ENCODE measurements at places on chromosomes 6 and 20. TPM values are rescaled to one million over a fixed set of nuclear protein-coding genes. Genes with fewer than 3 reads are reported as not detected.

DNA sequence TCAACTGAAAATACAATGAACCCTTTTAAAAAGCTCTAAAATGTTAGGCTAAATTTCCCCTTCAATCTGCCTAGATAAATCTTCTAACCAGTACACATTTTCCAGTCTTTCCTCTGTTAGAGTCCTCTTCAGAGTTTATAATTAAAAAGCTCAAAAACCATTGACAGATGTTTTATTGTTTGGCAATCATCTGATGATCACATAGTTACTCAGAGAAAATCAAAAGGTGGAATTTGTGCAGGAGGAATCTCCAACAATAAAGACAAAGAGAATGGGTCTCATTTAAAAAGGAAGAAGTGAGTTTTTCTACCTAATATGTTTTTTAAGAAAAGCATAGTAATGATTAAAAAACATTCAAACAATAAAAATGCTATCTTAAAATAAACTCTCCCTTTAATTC lies 3.1 kb downstream of the TRAPPC3L start:
- no peak for DNase-seq

Gene HEY2
- 1.3 TPM for total RNA-seq

Gene RCAN2
- not detected for total RNA-seq

Gene HUS1B
- total RNA-seq: 1.7 TPM

GRCh38 chr6:2543321-2543720 lies 207.4 kb downstream of the MYLK4 start:
- DNase-seq: no peak

Gene SLC22A16
- not detected for total RNA-seq

DNA sequence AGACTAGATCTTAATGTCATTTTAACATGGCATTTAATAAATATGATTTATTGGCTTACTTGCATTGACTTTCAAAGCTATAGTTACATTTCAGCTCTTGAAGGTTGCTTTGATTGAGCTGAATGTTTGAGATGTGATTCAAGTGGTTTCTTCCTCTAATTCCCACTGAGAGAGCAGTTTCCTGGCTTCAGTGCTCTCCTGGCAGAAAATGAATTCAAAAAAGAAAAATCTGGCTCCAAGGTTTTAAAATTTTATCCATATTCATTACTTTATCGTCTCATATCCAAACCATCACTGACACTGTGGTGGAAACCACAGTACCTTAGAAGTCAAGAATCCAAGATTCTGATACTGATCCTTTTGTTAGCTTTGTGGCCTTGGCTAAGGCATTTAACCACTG lies 263.1 kb upstream of the HSF2 start:
- no peak for DNase-seq

Gene OTOR
- total RNA-seq: not detected

Gene C6orf163
- 3.0 TPM for total RNA-seq

GRCh38 chr6:24936641-24937317 lies 1.0 kb upstream of the RIPOR2 start:
- DNase-seq: no peak

- peak; percentile 75 for DNase-seq
Observed at GRCh38 chr20:45322952-45323383, 14.9 kb upstream of the MATN4 start.

DNA sequence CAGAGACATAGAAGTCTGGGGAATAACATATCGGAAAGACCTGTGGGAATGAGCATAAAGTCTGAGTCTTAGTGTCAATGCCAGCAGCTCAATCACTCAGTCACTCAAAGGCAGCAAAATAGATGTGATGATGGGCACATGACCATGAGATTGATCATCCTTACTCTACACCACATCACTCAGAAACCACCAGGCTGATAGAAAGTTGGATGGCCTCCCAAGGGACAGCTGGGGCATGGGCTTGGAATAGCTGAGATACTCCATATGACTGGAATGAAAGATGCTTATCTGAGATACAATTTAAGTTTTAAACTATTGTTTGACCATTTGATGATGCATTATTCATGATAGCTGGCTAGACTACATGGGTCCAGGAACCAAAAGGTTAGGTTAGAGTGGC lies 80.9 kb upstream of the F13A1 start:
- no peak for DNase-seq

Gene CD93
- total RNA-seq: not detected

- DNase-seq: no peak
Observed at GRCh38 chr6:161829291-161829729, 555.4 kb upstream of the AGPAT4 start.

GRCh38 chr20:2729251-2729713 lies 36.7 kb downstream of the EBF4 start:
- DNase-seq: peak; percentile 46

Gene DST
- 19.4 TPM for total RNA-seq

Gene RBPJL
- not detected for total RNA-seq

DNA sequence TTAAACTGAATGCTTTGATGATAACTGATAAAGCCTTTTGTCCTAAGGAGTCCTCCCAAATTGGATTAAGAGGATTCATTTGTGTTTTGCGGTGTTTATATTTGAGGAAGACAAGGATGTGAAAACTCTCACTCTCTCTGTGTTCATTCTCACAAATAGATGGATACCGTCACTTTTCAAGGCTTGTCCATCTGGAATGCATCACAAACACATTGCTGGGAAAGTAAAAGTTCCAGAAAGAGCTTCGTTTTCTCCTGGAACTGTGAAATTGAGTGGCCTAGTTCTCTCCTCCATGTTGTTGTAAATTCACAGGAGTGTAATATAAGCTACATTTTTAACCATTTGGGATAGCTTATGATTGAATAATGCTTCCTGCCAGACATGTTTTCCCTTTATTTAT lies 581.6 kb upstream of the FLRT3 start:
- no peak for DNase-seq

DNA sequence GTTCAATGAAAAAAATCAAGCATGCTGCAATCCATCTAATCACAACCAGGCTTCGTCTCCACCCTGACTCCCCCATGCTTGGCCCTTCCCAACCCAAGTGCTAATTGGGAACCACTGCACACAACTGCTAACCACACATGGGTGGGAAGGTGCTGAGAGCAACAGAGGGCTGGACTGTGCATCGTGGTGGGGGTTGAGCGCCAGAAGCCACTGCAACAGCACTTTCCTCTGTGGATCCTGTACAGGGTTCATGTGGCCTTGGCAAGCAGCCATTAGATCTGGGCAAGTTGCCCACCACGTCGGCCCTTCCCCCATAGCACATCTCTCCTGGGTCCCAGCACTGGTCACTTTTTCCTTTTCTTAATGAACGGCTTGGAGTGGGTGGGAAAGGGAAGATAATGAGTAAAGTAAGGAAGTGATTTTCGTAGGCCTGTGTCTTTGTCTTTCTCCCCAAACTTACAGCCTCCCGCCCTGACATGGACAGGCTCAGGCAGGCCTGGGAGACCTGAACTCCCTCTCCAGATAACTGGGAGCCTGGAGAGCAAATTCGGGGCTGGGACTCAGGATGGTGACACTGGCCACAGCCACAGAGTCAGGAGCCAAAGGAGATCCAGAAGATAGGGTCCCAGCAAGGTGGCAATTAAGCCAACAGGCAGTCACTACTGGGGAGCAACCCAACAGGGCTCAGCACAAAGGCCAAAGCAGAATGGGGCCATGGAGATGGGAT lies 34.4 kb upstream of the MRPS10 start:
- DNase-seq: no peak

GRCh38 chr6:163667372-163668060 lies 253.0 kb downstream of the QKI start:
- DNase-seq: peak; percentile 94

DNA sequence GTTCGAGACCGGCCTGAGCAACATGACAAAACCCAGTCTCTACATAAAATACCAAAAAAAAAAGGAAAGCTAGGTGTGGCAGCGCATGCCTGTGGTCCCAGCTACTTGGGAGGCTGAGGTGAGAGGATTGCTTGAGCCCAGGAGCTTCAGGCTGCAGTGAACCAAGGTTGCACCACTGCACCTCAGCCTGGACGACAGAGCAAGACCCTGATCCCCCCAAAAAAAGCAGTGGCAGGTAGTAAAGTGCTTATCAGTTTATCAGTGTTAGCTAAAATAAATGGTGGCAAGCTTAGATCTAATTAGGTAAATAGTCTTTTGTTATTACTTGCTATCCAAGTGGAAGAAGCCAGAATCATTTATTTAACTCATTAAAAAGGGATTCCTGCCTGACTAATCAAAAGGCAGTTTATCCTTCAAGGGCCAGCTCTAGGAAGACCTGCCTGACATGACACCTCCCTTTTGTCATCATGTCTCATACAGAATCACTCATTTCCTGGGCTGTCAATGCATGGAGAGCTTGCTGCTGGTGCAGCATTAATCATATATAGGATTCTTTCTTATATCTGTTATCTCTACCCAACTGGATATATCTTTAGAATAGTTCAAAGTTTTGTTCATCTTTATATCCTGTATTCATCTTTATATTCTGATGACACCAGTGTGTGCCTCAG lies 9.6 kb downstream of the DSTN start:
- DNase-seq: no peak

Data from OCI-LY7 (cell line).